Stimulated activated CD8-positive, alpha-beta memory T cell treated with anti-CD3 and anti-CD28 coated beads, Interleukin-15, amount 100 ng/mL, for 4 hours (primary cell): ENCODE measurements at places on chromosomes 5 and 9.

DNA sequence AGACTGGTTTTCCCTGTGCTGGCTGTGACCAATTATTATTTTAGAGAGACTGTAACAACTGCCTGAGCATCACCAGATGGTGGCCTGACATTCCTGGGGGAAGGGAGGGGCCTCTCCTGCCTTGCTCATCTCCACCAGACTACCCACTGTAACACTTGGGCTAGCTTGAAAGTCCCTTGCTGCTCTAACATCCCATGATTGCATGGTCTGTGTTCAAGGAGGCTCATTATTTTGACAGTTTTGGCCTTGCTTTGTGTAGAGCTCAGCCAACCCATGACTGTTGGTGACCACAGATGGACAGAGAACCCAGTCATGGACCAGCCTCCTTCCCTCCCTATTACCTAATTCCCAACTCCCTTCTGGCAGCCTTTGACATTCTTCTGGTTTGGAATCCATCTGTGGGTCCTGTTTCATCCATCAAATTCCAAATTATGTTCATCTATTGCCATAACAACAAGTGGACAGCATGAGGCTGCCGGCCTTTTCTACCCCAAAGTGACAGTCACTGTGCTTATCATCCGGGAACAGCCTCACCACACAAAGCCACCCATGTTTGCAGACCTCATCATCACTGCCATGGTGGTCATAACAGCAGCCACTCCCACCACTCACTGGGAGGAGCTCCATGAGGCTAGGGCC lies 49.0 kb upstream of the ICE1 start:
- DNase-seq, result no peak

DNA sequence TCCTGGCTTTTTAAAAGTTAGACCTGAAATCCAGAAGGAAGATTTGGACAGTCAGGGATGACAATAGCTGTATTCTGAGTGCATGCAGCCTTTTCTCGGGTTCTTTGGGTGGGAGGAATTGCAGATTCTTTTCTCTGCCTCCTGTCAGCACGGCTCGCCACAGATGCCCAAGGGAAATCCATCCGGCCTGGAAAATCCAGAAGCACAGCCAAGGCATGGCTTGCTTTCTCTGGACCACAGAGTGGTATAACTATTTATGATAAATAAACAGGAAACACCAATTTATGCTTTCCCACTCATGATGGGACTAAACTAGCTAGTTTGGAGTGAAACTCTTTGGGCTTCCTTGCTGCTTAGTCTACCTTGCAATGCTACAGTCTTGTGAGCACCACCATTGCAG lies 59.1 kb downstream of the C9orf152 start:
- DNase-seq, result no peak

DNA sequence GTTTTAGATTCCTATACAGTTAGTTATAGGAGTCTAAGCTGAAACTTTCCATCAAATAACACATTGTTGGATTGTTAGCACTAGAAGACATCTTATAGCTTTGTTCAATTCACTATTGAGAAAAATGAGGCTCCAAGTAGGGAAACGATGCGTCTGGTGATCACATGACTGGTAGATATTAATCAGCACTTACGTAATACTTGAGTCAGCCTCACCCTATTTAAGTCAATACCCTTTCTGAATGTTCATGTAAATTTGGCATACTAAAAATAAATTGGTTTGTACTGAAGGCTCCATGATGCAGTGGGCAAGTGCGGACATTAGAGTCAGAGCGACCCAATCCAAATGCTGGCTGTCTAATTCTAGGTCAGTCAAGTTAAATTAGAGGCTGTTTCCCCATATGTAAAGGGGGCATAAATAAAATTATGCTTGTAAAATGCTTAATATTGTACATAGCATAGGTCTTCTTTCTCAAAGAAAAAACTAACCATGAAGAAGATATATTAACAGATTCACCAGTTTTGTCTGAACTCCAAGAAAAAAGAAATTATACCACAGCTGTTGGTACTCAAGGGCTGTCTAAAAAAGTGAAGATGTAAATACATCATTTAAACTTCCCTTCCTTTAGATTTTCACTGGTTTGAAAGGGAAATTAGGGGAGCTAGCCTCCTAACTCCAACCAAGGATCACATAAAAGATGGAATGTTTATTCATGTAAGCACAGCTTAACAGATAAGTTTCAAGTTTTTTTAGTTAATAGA lies 406.6 kb upstream of the TLE4 start:
- DNase-seq, result no peak

DNA sequence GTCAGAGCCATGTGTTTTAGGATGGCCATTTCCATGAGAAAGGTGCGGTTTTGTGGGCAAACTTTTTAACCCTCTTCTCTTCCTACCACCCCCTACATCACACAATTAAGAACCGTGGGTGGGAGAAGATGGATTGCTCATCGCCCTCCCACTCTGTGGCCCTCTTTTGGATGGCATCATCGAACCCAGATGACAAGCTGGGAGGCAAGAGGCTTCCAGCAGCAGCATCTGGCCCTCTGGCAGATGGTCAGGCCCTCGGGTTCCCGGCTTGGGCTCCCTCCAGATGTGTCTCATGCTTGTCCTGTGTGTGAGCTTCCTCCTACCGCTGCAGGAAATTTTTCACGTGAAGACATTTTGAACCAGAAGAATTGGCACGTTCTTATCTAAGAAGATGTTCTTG lies 199.9 kb downstream of the EBF1 start:
- DNase-seq, result no peak

GRCh38 chr5:35842856-35843255 lies 13.8 kb upstream of the IL7R start:
- DNase-seq, result no peak

- DNase-seq, result no peak
These were observed 386.3 kb downstream of the BNC2 start for GRCh38 chr9:16484180-16484579.

DNA sequence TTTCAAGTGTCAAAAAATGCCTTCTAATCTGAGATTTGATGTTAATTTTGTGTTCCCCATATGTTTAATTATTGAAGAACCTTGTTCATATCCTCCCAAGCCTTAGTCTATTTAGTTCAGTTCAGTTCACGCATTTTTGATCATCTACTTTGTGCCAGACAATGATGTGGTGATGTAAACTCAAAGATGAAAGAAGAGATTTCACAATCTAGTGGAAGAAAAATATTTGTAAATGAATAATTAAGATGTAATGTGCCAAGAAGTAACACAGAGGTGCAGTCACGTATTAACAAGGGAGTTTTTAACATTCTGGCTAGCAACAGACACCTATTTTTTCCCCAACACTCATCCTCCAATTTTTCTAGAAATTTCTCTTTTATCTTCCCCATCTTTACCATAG lies 22.1 kb upstream of the KIF2A start:
- no peak for DNase-seq

- DNase-seq, result no peak
These were observed 67.0 kb upstream of the RNU6ATAC start for GRCh38 chr9:134231330-134231745.

GRCh38 chr9:110048976-110049698 lies 158.8 kb downstream of the C9orf152 start:
- no peak for DNase-seq

DNA sequence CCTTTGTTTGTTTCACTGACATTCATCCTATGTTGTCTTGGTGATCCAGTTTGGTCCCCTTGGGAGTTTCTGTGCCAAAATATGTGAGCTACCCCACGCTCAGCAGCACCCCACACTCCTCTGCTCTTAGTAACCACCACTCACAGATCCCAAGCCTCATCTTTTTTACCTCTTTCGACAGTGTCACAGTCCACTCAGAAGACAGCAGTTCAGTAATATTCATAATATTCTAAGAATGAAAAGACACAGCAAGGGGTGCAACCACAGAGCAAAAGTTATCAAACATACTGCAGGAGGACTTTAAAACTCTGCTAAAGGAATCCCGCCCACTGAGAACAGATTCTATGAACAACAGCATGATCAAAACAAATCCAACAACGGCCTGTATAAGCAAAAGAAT lies 28.2 kb downstream of the RNF130 start:
- DNase-seq, result no peak

DNA sequence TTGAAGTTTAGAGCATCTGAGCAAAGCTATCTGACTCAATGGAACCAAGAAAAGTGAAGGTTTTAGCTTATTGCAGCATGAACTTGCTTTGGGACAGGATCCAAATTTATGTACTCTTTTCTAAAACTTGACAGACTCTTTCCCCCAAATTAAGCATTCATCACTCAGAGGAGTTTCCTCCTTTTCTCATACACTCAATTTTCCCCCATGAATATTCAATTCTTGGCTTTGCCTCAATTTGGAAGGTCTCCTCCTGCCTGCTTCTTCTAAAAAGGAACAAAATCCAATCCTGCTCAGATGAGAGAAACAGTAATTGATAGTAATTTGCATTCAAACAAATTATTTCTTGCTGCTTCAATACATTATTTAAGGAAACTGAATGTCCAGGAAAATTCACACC lies 5.0 kb downstream of the ACTL7A start:
- DNase-seq, result no peak

DNA sequence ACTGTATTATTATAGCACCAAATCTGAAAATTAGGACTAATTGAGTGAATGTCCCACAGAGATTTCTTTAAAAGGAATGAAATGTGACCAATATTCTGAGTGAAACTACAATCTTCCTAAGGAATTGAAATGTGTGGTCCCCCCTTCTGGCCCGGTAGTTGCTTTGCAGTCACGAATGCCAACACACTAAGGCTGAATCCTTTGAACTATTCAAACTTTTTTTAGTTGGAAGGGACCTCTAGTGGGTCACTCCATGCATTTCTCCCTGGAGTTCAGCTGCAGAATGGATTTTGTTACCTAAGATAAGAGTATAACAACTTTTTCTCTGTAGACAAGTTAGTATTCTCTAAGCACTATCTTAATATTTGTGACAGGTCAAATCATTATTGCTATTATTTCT lies 2.8 kb downstream of the CDH6 start:
- no peak for DNase-seq

- DNase-seq, result no peak
These were observed 44.4 kb upstream of the CPLX2 start for GRCh38 chr5:175826980-175827379.

DNA sequence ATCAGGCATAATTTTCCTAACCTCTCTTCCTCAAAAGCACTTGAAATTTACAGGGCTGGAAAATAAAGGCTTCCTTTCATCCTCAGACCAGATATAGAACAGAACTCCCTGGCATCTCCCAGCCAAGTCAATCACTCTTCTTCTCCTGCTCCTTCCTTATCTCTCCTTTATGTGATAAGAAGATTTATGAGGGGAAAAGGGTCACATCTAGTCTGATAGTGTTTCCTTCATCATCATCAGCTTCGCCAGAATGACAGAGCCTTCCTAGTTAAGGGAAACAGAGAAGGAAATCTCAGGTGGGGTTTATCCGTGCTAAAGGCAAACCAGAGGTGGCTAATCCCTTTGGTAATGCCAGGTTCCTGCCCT lies 36.2 kb downstream of the LIX1 start:
- DNase-seq, result no peak

DNA sequence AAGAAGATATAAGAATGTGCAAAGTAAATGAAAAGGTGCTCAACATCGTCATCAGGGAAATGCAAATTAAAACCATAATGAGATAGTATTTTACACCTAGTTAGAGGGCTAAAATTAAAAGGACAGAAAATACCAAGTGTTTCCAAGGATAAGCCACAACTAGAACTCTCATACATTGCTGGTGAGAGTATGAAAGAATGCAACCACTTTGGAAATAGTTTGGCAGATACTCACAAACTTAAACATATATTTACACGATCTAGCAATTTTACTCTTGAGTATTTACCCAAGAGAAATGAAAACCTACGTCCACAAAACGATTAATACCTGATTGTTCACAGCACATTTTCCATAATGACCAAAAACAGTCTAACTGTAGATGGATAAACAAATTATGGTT lies 51.5 kb downstream of the AOPEP start:
- DNase-seq, result no peak

DNA sequence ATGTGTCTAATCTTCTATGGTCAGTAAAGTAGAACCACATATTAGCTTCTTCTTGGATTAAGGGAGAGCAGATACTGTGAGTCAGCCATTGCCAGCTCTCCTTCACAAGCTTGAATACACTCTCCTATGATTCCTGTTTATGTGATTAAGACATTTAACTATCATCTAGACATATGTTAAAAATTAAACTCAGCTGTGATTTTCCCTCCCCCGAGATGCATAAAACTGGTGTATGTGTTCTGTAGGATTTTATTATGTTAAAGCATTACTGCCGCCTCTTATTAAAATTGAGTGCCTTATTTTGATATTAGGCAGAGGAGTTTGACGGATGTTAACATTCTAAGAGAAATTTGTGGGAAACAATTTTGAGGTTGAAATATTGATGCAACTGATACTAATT lies 114.6 kb downstream of the ACTBL2 start:
- DNase-seq, result no peak

DNA sequence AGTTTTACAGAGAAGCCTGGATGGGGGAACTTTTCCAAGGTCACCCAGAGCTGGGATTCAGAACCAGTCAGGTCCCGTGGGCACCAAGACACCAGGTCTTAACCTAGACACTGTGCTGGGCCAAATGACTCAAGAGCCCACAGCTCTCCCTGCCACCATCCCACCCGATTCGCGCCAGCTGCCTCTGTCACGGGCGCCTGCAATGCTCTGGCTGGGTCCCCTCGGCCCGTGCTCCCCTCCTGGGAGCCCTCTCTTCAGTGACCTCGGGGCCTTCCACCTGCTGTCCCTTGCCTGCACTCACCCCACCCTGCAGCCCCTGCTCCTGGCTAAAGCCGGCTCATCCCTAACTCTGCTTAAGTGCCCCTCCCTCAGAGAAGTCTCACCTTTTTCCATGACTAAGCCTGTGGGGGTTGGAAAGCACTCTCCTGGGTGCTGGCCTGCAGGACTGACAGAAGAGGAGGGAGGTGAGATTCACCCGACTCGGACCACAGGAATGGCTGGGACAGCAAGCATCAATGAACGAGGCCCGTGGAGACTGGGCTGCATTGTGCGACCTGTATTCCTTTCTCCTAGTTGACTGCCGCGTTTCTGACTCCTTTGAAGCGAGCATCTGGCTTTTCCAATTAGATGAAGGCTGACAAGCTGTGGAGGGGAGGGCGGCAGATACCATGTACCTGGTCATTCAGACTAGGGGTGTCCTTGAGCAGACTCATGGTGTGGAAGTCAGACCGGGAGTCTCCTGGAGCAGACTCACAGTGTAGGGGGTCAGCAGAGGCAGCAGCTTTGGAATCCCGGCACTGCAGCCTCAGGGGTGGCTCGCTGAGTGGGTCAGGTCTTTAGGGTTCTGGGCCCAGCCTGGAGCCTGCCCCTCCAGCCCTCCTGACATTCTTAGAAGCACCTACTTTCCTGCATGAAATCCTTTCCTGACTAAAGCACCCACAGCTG lies 5.8 kb upstream of the IL4 start:
- no peak for DNase-seq

DNA sequence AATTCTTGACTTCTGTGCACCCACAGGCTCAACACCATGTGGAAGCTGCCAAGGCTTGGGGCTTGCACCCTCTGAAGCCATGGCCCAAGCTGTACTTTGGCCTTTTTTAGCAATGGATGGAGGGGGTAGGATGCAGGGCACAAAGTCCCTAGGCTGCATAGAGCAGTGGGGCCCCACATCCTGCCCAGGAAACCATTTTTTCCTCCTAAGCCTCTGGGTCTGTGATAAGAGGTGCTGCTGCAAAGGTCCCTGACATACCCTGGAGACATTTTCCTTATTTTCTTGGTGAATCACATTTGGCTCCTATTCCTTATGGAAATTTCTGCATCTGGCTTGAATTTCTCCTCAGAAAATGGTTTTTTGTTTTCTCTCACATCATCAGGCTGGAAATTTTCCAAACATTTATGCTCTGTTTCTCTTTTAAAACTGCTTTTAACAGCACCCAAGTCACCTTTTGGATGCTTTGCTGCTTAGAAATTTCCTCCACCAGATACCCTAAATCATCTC lies 482.7 kb upstream of the TLE4 start:
- DNase-seq, result no peak

- DNase-seq, result no peak
These were observed 20.4 kb upstream of the NTNG2 start for GRCh38 chr9:132141344-132141947.
